ENCODE measurements at places on chromosomes 2 and 18.

DNA sequence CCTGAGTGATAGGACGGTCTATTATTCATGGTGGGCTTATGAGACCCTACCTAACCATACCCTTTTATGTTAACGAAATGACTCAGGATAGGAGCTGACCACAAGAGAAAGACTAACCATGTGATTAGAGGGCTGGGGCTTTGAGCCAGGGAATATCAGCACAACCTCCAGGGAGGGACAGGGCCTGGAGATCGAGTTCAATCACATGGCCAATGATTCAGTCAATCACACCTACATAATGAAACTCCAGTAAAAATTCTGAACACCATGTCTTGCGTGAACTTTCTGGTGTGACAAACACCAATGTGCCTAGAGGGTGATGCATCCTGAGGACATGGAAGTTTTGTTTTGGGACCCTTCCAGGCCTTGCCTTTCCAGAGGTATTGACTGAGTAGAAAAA is 2.2 kb upstream of the TEX51 start:
- DNase-seq, result no peak

- DNase-seq, result no peak
Observed at GRCh38 chr2:80303006-80303908, 1.3 kb downstream of the LRRTM1 start.

DNA sequence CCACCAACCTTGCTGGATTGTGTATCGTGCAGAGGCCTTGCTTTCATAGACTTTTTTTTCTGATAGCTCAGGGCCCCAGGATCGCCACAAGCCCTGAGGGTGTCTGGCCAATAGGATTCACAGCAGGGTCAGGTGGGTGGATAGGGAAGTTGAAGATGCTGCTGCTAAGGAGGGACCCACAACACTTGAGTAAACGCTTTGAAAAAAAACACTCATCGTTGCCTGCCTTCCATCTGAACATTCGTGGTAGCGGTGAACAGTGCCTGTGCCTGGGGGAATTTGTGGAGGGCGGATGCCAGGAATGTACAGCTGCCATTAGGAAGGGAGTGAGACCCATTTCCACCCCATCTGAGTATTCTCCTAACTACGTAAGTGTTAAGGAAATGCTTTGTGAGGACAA is 104.6 kb upstream of the TPO start:
- no peak for DNase-seq

- no peak for DNase-seq
Observed at GRCh38 chr18:8562919-8563318, 46.3 kb upstream of the RAB12 start.

- no peak for DNase-seq
Observed at GRCh38 chr2:177585234-177585863, 192.8 kb downstream of the AGPS start.

DNA sequence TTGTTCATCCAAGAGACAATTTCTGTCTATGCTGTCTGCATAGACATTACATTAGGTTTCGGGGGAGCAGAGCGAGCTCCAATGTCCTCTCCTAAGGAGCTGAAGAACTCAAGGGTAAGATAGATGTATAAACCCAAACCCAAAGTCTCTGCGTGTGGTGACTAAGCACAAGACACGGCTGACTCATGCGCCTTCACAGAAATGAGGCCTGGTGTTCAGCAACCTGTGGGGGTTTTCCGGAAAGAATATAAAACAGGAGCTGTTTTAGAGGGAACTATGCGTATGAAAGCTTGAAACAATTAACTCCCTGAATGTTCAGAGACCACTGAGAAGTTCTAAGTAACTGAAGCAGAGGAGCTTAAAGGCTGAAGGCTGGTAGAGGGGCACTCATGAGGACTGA is 154.7 kb downstream of the SOX11 start:
- no peak for DNase-seq

- DNase-seq, result no peak
Observed at GRCh38 chr2:100352521-100352920, 30.2 kb upstream of the LONRF2 start.

DNA sequence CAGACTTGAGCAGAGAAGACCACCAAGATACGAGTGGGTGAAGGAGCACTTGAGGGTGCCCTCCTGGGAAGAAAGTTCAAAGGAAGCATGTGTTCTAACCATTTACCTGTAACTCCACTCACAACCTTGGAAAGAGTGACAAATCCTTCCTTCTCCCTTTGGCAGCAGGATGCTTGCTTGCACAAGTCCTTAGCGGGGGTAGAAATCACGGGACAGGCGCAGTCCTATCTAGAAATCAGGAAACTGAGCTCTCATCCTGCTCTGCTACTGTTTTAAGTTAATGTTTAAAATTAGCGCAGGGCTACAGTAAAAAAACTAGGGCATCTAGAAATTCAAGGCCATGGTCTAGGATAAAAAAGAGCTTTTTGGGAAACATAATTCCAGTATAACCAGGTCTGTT is 100.9 kb upstream of the PTPRM start:
- no peak for DNase-seq

- no peak for DNase-seq
Observed at GRCh38 chr2:230140667-230141066, 71.9 kb upstream of the SLC16A14 start.

GRCh38 chr18:35457140-35457704 is 40.5 kb downstream of the INO80C start:
- DNase-seq, result no peak

GRCh38 chr2:7665880-7666279 is 748.7 kb downstream of the RNF144A start:
- DNase-seq, result no peak

GRCh38 chr2:221731432-221732145 is 159.5 kb upstream of the EPHA4 start:
- DNase-seq, result no peak

DNA sequence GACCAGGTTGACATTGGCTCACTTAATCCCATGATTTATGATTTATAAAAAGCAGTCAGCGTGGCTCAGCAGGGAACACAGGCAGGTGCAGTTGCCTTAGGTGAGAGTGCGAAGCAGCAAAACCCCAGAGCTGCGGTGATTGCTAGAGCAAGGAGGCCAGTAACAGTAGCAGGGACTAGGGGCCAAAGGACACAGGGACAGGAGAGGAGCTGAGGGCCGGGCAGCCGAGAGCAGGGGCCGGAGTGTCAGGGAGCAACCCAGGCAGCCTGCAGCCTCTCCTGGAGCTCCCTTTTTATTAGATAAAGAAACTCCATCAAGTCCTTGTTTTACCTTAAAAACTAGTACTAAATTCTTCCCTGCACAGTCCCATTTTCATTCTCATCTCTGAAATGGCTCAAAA is 4.3 kb downstream of the MC2R start:
- DNase-seq, result no peak

- DNase-seq, result no peak
Observed at GRCh38 chr2:27009716-27010115, 23.0 kb upstream of the TMEM214 start.

DNA sequence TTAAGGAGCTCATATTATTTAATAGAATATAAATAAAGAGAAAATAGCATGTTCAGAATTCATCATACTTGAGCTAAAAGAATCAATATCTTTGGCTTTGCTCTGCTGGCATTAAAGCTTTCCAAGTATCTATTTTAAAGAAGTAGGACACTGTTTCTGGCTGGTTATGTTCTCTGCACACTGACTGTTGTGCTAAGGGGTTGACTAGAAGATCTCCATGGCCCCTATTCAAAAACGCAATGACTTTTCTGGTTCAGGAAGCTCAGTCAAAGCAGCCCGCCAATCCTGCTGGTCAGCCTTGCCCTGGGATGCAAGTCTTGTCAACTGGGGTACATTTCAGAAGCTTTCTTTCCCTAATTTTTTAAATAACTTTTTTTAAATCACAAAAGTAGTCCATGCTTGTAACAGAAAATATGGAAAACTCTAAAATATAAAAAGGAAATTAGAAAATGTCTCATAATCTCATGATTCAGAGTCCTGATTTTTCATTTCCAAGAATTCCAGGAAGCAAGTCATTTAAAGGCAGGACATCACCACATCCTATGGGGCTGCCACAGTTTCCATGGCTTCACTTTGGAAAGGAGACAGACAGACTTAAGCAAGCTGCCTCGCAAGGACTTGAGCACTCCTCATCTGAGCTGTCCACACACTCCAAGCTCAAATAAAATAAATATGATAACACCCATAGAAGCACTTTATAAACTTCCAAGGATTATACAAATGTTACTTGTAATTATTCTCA is 195.1 kb downstream of the TXNL1 start:
- DNase-seq, result no peak

- DNase-seq, result no peak
Observed at GRCh38 chr2:205845446-205845845, 163.1 kb downstream of the NRP2 start.

GRCh38 chr2:206084870-206085741 is 868 bp downstream of the INO80D start:
- DNase-seq, result peak; percentile 49

DNA sequence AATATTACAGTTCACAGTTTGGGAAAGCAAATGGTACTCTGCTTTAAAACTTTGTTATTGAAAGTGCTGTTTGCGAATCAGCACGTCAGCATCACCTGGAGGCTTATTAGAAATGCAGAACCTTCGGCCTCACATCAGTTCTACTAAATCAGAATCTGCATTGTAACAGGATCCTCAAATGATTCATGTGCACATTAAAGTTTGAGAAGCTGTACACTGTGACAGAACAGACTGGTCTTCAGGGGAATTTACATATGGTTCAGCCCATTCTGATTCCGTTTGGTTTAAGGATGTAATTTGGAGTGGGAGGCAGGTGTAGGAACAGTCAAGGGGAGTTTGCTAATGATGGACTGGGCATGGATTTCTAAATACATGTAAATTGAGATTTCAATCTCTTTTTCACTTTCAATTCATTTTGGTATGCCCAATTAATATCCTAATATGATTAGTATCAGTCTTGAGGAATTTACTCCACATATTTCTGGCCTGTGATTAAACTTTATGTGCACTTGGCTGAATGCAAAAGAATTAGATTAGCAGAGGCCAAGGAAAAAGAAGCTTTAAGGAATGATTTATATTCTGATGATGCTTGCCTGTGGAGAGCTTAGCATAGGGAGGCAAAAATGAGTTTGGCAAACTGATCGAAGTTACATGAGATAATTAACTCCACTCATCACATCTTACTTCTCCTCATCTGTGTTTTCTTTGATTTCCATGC is 248.8 kb downstream of the XIRP2 start:
- no peak for DNase-seq

- no peak for DNase-seq
Observed at GRCh38 chr2:235810252-235810651, 316.4 kb downstream of the AGAP1 start.

- no peak for DNase-seq
Observed at GRCh38 chr2:220489121-220489520, 861.7 kb downstream of the SLC4A3 start.

- DNase-seq, result no peak
Observed at GRCh38 chr2:62343636-62344337, 147.9 kb downstream of the B3GNT2 start.

GRCh38 chr2:25109822-25110221 is 58.6 kb downstream of the POMC start:
- no peak for DNase-seq

DNA sequence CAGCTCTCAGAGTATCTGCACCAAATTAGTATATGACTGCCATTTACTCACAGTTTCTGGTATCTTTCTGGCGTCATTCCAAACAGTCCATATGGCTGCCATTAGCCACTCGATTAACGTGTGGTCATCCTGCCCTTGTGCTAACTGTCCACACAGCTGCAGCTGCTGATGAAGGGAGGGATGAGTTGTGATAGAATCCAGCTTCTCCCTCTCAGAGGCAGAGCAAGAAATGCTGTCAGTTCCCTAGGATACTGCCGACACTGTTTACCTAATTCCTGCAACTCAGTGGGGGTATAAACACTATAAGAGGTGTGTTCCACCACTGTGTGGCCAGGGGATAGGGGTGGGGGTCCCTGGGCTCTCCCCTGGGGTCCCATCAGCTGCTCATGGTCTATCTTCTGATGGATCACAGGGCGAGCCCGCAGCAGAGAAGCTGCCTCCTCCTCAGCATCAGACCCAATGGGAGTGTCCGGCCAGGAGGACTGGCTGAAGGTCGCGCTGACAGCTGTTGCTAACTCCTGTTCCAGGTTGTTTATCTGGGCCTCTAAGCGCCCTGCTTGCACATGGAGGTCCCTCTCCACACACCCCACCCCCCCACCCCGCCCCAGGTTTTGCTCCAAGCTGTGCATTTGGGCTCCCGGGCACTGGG is 17.3 kb upstream of the KLHL23 start:
- no peak for DNase-seq

- DNase-seq, result no peak
Observed at GRCh38 chr2:73281244-73281643, 3.0 kb downstream of the FBXO41 start.

- DNase-seq, result no peak
Observed at GRCh38 chr2:134393075-134393461, 139.2 kb downstream of the MGAT5 start.

GRCh38 chr2:220855296-220855695 is 716.8 kb downstream of the EPHA4 start:
- no peak for DNase-seq

GRCh38 chr18:9914584-9915290 is 921 bp downstream of the VAPA start:
- DNase-seq, result peak; percentile 80
